ENCODE measurements at places on chromosomes 12 and 14.
A peak's percentile ranks its signal among the peaks of the same experiment; 100 is the strongest.

DNA sequence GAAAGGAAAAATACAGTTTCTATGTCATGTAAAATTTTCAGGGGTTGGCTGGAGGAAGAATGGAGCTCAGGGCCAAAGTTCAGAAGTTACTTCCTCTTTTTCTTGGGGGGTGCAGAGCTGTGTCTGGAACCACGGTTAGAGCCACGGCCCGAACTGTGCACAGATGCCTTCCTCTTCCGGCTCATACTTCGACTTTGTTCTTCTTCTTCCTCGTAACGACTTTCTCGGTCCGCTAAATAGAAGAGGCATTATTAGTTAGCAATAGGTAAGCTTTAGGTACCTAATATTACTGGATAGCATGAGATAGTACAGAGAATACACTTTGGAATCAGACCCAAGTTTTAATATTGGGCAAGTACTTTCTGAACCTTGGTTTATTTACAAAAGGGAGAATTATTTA, 31.2 kb downstream of the SUPT16H start:
- DNase-seq, result no peak

- DNase-seq, result no peak
Measured at GRCh38 chr12:8661751-8662150, 875 bp downstream of the MFAP5 start.

DNA sequence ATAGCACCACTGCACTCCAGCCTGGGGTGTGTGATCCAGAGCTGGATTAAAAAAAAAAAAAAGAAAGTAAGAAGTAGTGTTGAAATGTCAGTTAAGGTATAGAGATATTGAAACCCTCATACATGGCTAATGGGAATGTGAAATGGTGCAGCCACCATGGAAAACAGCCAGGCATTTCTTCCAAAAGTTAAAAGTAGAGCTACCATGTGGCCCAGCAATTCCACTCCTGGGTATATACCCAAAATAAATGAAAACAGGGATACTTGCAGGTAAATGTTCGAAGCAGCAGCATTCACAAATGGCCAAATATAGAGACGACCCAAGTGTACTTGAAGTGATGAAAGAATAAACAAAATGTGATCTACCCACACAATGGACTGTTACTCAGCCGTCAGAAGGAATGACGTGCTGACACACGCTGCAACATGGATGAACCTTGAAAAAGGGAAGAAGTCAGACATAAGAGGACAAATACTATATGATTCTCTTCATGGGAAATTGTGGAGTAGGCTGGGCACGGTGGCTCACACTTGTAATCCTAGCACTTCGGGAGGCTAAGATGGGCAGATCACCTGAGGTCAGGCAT, 15.2 kb downstream of the IL31 start:
- no peak for DNase-seq

DNA sequence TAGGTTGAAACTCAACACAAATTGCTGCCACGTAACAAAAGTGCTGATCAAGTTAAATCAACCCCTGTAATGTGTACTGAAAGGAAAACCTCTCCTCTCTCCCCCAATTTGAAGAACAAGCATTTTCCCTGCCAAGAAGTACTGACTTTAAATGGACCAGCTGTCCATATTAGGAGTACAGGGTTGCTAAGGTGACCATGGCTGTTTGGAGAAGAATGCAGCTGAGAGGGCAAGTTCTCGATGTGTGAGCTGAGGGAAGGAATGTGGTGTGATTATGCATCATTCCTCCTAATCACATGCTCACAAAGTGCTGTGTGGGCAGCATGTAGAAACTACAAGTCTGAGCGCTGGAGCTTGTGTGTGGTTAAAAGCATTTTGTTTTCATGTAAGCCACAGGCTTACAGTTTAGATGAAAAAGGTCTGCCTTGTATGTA, 50.9 kb upstream of the CCT2 start:
- peak; percentile 51 for DNase-seq

DNA sequence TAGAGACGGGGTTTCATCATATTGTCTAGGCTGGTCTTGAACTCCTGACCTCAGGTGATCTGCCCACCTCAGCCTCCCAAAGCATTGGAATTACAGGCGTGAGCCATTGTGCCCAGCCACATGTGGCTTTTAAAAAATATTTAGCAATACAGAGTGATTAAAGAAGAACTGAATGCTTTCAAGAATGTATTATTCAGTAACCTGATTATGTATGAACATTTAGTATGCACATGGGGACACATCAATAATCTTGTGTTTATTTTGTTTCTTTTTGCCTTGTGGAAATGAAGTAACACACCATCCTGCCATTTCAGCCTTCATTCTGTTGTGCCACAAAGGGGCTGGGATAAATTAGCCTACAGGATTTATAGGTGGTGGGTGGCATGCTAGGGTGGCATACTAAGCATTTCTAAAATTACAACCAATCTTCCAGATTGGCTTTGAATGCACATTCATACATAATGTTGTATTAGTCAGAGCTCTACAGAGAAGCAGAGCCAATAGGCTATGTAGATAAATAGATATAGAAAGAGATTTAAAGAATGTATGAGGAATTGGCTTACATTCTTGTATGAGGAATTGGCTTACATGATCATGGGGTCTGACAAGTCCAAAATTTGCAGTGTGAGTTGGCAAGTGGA, 25.5 kb upstream of the TXNRD1 start:
- no peak for DNase-seq

- DNase-seq, result no peak
Measured at GRCh38 chr14:22566845-22567244, 22.2 kb downstream of the DAD1 start.

DNA sequence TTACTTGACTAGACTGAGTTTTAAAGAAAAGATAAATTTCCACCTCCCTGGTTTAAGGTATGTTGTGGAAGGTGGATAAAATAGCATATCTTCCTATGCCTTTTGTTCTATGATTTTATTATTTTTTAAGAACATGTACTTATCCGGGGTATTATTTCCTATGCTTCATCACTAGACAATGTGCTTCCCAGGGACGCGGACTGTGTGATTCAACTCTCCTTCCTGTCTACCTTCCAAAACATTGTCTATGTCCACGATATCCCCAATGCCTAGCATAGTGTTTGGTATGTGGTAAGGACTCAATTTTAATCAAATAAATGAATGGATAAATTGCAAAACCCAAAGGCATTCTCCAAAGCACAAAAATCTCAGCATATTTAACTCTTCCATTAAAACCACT, 8.3 kb upstream of the CCND2 start:
- no peak for DNase-seq

GRCh38 chr12:8676651-8677050, 14.0 kb upstream of the MFAP5 start:
- DNase-seq, result no peak
